ENCODE measurements at places on chromosomes 3 and 15.

- DNase-seq, result no peak
Measured at GRCh38 chr15:48475600-48476395, 144.6 kb downstream of the DUT start.

- DNase-seq, result no peak
Measured at GRCh38 chr3:47482366-47482765, 6.6 kb upstream of the SCAP start.

DNA sequence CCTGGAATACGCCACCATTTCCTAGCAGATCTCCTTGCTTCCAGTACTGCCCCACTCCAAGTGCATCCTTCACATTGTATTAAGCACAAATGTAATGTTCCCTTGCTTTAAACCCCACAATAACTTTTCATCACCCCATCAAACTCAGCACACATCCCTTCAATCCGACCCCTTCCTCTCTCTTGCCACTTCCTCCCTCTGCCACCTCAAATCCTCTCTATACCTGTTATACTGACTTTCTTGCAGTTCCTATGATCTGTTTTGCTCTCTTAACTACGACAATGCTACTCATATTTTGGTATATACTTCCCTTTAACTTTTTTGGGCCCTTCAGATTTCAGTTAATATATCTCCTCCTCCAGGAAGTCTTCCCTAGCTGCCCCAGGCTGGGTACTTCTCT, 14.1 kb downstream of the PARL start:
- DNase-seq, result no peak

- DNase-seq, result no peak
Measured at GRCh38 chr3:34725774-34726173, 913.6 kb upstream of the ARPP21 start.

GRCh38 chr15:71345186-71345585, 229.9 kb downstream of the THSD4 start:
- no peak for DNase-seq

DNA sequence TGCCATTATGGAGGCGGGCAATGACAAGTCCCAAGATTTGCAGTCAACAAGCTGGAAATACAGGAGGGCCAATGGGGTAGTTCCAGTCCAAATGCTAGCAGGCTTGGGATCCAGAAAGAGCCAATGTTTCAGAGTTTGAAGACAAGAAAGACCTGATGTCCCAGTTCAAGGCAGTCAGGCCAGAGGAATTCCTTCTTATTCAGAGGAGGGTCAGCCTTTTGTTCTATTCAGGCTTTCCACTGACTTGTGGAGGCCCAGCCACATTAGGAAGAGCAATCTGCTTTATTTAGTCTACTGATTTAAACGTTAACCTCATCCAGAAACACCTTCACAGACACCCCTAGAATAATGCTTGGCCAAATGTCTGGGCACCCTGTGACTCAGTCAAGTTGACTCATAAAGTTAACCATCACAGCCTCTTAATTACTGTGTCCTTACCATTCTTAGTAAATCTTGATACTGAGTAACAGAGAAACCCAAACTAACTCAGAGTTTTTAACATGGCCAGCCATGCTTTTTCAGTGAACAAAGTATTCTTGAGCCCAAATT, 50.9 kb upstream of the NPHP3 start:
- DNase-seq, result no peak

DNA sequence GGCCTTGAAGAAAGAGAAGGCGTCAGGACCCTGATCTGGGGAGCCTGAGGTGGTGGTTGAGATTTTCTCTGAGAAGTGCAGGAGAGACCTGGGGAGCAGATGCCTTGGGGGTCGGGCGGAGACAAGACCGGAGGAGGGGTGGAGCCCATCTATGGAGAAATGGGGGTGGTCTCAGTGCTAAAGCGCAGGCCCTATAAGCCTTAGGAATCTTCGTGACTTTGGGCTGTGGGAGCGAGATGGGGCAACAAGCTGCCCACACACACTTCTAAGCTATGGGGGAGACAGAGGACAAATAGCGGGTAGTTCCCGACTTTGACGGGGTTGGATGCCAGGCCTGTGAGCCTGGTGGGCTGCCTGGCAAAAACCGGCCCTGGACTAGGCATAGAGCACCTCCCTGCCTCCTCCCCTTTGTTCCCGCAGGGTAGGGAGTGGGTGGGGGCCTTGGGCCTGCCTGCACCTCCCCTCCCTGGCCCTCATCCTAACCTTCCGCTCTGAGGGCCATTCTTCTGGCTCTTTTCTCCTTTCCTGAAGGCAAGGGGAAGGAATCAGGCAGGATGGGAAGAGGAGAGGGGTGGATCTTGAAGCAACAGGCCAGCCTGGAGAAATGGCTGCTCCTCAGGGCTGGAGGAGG, 880 bp downstream of the NISCH start:
- no peak for DNase-seq

DNA sequence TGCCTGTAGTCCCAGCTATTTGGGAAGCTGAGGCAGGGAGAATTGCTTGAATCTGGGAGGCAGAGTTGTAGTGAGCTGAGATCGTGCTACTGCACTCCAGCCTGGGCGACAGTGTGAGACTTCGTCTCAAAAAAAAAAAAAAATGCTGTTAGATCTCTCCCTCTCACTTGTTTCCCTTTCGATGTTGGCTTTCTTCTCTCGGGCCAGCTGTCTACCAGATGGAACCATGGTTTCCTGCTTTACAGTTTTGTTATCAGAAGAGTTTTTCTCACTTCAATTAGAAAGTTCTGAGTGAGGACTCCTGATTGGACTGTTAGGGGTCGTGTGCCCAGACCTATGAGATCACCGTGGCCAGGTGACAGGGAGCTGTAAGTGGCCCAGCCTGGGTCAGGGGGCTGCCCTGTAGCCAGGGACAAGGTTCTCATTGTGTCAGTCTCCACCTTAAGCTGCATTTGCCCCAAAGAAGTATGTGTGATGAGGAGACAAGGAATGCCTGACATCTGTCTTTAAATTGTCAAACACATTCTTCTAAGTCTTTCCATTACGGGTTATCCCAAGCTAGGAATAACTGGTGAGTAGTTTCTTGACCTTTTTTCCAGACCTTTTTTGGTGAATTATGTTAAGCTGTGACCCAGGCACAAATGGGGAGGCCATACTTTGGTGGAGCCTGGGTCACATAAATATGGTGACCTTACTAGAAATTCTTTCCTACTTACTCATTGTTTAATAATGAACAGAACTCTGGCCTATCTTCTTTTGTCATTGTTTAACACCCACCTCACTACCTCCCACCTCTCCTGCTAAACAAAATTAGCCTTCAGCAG, 25.2 kb downstream of the SNAPC5 start:
- no peak for DNase-seq

- no peak for DNase-seq
Measured at GRCh38 chr3:36814066-36814717, 49.8 kb upstream of the DCLK3 start.

- no peak for DNase-seq
Measured at GRCh38 chr15:43169888-43170287, 15.3 kb upstream of the CCNDBP1 start.

GRCh38 chr15:74042603-74043424, 39.5 kb downstream of the GOLGA6A start:
- no peak for DNase-seq
